ENCODE measurements at places on chromosomes 7 and 10. TPM values are rescaled to one million over a fixed set of nuclear protein-coding genes. Genes with fewer than 3 reads are reported as not detected.

- DNase-seq: no peak
Observed at GRCh38 chr10:52210161-52210560, 103.9 kb upstream of the DKK1 start.

GRCh38 chr10:33454554-33454953 is 120.1 kb upstream of the NRP1 start:
- DNase-seq: no peak

- DNase-seq: no peak
Observed at GRCh38 chr10:122875843-122876466, 3.4 kb downstream of the FAM24B start.

DNA sequence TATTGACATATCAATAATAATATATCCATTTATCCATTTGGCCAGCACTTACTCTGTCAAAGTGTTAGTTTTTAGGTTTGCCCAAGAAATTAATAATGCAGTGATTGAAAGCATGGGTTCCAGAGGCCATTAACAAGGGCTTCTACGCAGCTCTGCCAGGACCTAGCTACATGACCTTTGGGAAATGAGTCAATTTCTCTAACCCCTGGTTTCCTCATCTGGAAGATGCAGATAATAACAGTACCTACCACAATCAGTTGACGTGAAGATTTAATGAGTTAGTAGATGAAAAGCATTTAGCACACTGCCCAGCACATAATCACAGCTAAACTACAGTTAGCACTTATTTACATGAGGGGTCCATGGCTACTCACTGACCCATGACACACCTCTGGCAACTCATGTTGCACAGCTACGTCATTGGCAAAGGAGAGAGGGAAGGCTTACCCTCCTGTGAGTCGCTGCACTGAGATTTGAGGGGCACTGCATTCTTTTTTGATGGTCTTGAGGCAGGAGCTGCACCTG is 263.7 kb downstream of the PLXNA4 start:
- no peak for DNase-seq

TRIM50 gene
- 0.14 TPM for polyA plus RNA-seq

NRP1 gene
- polyA plus RNA-seq: 140 TPM
